ENCODE measurements at places on chromosomes 5 and 9. TPM values are rescaled to one million over a fixed set of nuclear protein-coding genes. Genes with fewer than 3 reads are reported as not detected.

The KCNV2 gene
- total RNA-seq, result not detected

The PHF24 gene
- total RNA-seq, result 0.26 TPM

The OR1J2 gene
- not detected for total RNA-seq

The SPRY4 gene
- total RNA-seq, result 5.6 TPM

The RABL6 gene
- total RNA-seq, result 87.2 TPM
